ENCODE measurements at places on chromosomes 4 and X.

- DNase-seq: peak; percentile 17
Observed at GRCh38 chr4:165462009-165462408, 83.2 kb downstream of the CPE start.

GRCh38 chr4:147378780-147379179 lies 102.1 kb upstream of the EDNRA start:
- no peak for DNase-seq

- no peak for DNase-seq
Observed at GRCh38 chrX:40016749-40017148, 81.0 kb downstream of the BCOR start.

GRCh38 chr4:121736735-121737351 lies 28.1 kb downstream of the SMIM43 start:
- DNase-seq: peak; percentile 73

DNA sequence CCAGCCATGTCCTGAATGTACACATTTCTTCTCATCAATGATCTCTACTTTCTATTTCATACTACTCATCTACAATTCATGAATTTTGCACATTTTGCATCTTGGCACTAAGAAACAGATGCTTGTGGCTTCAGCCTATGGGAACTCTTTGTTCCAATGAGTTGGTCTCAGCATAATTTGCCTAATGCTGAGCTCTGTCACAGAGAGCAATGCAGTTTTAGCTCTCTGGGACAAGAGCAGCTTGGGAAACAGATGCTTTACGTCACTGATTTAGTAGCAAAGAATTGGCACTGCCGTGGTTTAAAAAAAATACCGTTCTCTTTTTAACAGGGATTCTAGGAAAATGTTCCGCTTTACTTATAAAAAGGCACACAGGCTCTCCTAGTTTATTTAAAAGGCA lies 162.4 kb downstream of the WDFY3 start:
- peak; percentile 7 for DNase-seq

DNA sequence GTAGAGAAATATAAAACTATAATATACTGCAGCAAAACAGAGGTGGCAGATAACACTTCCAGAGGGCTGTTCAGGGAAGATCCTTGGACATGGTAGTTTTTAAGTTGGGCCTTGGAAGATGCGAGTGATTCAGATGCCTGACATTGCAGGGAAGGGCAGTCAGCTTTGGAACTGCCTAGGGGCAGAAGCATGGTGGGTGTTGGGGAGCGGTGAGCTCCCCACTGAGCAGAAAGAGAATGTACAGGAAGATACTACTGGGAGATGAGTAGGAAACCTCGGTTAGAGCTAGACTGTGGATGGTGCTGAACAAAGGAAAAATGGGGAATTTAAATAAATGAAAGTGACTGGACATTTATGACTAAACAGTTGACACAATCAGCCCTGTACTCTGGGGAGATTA lies 24.9 kb upstream of the SEC24B start:
- DNase-seq: no peak

GRCh38 chr4:69874507-69874906 lies 14.6 kb upstream of the SULT1E1 start:
- DNase-seq: no peak

DNA sequence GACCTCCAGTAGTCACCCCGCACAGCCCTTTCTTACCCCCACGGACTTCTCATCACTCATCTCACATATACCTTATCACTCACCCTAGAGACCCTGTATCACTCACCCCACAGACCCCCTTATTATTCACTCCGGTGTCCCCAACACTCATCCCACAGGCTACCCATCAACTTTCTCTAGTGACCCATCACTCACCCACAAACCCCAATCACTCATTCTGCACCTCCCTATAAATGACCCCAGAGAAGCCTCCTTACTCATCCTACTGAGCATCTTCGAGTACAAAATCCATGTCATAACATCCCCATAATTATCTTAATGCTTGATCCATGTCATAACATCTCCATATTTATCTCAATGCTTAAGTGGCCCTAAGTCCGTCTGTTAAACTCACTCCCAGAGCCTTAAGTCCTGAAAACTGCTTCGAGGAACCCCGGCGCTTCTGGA lies 934 bp downstream of the ZNF41 start:
- DNase-seq: no peak

- DNase-seq: no peak
Observed at GRCh38 chr4:16212138-16212782, 14.0 kb downstream of the TAPT1 start.

DNA sequence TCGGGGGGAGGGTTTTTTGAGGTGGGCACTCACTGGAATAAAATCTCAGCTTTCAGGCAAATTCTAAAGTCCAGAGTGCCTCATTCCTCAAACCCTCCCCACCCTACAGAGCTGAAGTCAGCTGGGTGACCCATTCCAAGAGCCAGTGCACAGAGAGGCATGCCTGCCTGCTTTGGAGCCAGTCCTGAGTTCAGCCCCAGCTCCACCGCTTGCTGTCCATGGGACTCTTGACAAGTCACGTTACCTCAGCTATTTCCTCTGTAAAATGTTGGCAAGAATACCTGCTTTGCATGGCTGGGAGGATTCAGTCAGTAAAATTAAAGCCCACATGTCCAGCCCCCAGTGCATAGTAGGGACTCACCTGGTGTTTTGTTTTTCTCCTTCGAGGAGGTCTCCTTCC lies 125.9 kb upstream of the PJA1 start:
- peak; percentile 24 for DNase-seq

DNA sequence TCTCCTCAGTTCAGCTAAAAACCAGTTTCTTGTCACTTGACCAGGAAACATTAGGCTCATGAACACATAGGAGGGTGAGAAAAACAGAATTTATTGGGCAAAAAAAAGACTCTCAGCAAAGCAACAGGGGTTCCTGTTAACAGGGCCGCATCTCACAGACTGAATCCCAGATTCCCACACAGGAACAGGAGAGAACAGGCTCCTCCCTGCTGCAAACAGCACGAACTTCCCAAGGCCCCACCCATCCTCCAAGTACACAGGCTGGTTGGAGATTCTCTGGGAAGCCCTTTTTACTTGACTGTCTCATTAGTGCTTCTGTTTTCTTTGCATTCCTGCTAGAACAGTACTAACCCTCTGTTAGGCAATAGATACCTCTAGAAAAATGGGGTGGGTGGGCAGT lies 52.4 kb upstream of the IL21 start:
- no peak for DNase-seq

- DNase-seq: no peak
Observed at GRCh38 chr4:1069394-1069793, 44.0 kb downstream of the RNF212 start.

DNA sequence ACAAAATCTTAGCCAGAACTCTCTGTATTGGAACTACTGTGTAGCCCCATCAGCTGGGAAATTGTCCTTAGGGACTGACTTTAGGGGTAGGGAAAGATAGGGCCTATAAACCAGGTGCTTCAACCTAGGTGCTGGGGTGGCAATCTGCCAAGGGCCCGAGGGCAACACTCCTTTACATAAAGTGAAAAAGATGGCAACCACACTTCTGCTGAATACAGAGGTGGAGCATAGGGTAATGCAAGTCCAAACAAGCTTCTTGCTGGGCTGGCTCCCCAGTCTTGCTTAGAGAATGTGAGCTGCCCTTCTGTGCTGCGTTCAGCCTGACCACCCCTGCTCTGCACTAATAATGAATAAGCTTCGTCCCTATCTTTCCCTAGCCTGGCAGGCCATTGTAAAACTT lies 9.8 kb downstream of the ZBTB33 start:
- no peak for DNase-seq

- no peak for DNase-seq
Observed at GRCh38 chr4:9704551-9705332, 76.7 kb upstream of the DRD5 start.

GRCh38 chr4:155173371-155173770 lies 35.1 kb upstream of the NPY2R start:
- no peak for DNase-seq

- no peak for DNase-seq
Observed at GRCh38 chr4:66017671-66018070, 347.4 kb upstream of the EPHA5 start.

All from GM03348 (cell line).